Mesenteric fat pad (tissue), 1 donor: ENCODE measurements at places on chromosomes 6 and 20.

- no peak for DNase-seq
These were observed 303.0 kb downstream of the PAX1 start for GRCh38 chr20:22008456-22008855.

DNA sequence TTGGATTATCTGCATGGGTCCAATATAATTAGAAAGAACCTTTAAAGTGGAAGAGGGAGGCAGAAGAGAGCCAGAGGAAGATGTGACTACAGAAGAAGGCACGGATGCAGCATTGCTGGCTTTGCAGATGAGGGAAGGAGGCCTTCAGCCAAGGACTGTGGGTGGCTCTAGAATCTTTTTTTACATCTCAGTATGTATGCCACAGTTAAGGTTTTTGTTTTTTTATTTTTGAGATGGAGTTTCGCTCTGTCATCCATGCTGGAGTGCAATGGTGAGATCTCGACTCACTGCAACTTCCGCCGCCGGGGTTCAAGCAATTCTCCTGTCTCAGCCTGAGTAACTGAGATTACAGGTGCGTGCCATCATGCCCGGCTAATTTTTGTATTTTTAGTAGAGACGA is 49.3 kb downstream of the MCM8 start:
- no peak for DNase-seq

DNA sequence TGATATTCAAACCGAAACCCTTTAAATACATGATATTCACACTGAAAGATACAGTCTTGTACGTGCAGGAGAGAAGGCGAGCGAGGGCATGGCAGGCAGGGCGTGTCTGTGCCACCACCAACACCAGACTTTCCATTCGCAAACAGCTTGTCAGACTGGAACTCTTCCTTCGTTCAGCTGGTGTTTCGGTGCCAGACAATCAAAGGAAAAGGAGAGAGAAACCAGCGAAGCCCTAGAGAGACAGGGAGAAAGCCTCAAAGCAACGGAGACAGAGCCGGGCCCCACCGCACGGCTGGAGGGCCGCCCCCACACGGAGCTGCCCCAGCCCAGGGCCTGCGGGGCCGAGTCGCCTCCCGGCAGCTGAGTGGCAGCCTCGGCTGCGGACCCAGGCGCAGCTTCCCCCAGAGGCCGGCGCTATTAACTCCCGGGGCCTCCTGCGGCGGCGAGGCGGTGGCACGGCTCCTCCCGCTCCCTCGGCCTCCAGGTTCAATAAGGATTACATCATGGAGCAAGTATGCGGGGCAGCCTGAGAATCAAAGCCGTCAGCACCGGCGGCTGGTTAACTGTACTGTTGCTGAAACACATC is 32.1 kb upstream of the NR2E1 start:
- no peak for DNase-seq

DNA sequence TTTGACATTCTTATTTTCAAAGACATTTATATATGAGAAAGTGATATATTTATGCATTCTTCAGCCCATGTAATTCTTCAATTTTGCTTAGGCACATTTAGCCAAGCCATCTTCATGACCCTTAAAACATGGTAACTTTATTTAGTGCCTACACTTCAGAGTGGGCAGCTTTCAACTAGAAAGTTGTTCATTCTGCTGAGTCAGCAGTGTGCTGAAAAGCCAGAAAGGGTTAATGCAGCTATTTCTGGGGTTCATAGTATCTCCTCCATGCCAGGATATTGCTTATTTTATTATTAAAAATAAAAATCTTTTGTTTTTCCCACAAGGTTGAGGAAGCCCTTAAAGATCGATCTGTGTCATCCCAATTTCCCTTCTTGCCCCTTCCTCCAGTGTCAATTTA is 79.2 kb downstream of the EDN1 start:
- no peak for DNase-seq
